ENCODE measurements at places on chromosomes 5 and 9. TPM values are rescaled to one million over a fixed set of nuclear protein-coding genes. Genes with fewer than 3 reads are reported as not detected.

The B4GALT1 gene
- 77.5 TPM for total RNA-seq

The SLCO6A1 gene
- total RNA-seq, result not detected

The MEIKIN gene
- not detected for total RNA-seq

The CAST gene
- total RNA-seq, result 122 TPM

DNA sequence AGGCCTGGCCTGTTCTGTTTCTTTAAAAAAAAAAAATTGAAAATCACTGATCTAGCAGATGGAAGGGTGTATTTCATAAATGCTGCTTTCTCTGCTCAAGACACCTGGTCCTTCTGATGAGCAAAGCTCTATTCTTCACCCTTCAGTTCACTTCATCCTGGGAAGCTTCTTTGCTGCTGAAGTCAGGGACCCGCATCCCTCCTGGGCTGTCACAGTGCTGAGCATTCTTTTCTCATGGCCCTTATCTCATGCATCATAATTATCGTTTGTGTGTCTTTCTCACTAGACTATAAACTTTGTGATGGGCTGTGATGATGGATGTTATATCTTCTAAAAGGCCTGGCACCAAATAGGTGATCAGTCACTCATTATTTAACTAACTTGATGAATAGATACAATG lies 461.0 kb downstream of the GADD45G start:
- no peaks in the 10 kb centered on the region for H3K4me1 ChIP-seq
- DNase-seq, result no peak

DNA sequence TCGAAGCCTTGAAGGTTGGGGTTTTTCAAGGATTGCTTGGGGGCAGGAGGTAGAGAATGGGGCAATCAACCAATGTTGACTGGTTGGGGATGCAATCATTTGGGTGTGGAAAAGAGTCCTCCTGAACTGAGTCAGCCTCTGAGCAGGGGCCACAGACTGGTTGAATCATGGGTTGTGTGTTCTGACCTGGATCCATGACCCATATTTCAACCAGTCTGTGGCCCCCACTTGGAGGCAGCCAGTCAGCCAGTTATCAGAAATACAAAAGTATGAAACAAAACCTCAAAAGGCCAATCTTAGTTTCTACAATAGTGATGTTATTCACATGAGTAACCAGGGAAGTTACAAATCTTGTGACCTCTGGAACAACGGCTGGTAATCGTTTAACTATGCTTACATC lies 81.4 kb upstream of the RANBP6 start:
- H3K36me3 ChIP-seq, result no peaks in the 10 kb centered on the region
- no peak for DNase-seq
- no peak overlapping the region for H3K27ac ChIP-seq
- H3K4me3 ChIP-seq, result no peak overlapping the region
- H3K27me3 ChIP-seq, result no peaks in the 10 kb centered on the region

DNA sequence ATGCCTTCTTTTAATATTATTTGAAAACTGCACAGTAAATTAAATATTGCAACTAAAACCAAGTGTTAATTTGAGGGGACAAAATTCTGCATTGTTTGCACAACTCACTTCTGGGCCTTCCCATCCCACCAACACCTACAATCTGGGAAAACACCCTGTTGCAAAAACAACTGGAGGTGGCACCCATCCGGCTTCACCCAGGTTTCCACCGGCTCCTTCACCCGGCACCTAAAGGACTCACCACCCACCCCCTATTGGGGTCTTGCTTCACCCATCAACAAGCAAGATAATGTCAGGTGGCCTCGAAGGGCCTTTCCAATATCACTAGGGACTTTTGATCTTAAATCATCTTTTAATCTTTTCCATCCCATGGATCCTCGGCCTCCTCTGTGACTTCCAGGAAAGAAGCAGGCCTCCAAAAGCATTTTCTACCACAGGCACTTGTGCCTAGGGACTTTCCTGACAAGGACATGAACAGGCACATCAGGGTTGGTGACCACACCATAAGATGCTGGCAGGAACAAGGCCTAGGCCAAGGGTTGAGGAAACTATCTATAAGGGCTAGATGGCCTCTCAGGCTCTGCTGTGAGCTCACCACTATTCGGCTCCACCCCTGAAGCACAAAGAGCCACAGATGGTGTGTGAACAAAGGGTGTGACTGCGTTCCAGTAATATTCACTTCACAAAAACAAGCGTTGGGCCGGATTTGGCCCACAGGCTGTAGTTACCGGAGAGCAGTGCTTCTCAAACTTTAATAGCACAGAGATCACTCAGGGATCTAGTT lies 205.1 kb downstream of the AUH start:
- H3K27me3 ChIP-seq, result peaks cover 9% of the 10 kb centered on the region
- H3K36me3 ChIP-seq, result no peaks in the 10 kb centered on the region
- no peak overlapping the region for H3K4me3 ChIP-seq
- H3K27ac ChIP-seq, result no peak overlapping the region

GRCh38 chr9:124768334-124768733 lies 2.8 kb downstream of the NR6A1 start:
- DNase-seq, result no peak
- peaks cover 11% of the 10 kb centered on the region for H3K4me1 ChIP-seq
- no peak overlapping the region for H3K27ac ChIP-seq
- H3K27me3 ChIP-seq, result no peaks in the 10 kb centered on the region
- H3K4me3 ChIP-seq, result peak overlapping the region; percentile 97
- no peaks in the 10 kb centered on the region for H3K36me3 ChIP-seq

GRCh38 chr9:108609897-108610253 lies 245.9 kb downstream of the ACTL7B start:
- DNase-seq, result no peak
- no peaks in the 10 kb centered on the region for H3K36me3 ChIP-seq
- no peaks in the 10 kb centered on the region for H3K4me1 ChIP-seq
- H3K27me3 ChIP-seq, result no peaks in the 10 kb centered on the region
- no peak overlapping the region for H3K4me3 ChIP-seq

- H3K36me3 ChIP-seq, result no peaks in the 10 kb centered on the region
- H3K27ac ChIP-seq, result no peak overlapping the region
- DNase-seq, result no peak
- H3K27me3 ChIP-seq, result no peaks in the 10 kb centered on the region
- H3K4me3 ChIP-seq, result no peak overlapping the region
Observed at GRCh38 chr5:131245948-131246347, 17.9 kb upstream of the CDC42SE2 start.

DNA sequence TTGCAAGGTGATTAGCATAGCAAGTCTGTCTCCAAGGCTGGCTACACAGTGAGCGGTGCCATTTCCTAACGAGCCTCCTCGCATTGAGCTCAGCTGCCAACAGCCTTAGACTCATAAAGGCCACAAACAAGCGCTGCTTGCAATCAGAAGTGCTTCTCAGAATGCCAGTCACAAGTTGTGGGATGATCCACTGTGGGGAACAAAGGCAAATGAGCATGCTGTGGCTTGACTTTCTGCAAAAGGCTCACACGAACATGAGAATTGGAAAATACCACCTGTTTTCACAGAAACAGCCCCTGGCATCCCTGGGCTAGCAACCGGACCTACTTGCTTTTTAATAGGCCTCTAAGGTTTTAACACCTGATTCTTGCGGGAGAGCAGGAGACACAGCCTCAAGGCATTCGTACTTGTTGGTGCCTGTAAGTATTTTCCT lies 215.5 kb downstream of the FANCC start:
- H3K4me1 ChIP-seq, result no peaks in the 10 kb centered on the region
- H3K27me3 ChIP-seq, result no peaks in the 10 kb centered on the region
- no peak overlapping the region for H3K27ac ChIP-seq

GRCh38 chr5:157269165-157269671 lies 3.3 kb downstream of the CYFIP2 start:
- DNase-seq, result no peak
- peak overlapping the region; percentile 59 for H3K4me3 ChIP-seq
- peak overlapping the region; percentile 30 for H3K27ac ChIP-seq
- peaks cover 62% of the 10 kb centered on the region for H3K4me1 ChIP-seq
- no peaks in the 10 kb centered on the region for H3K27me3 ChIP-seq

- H3K4me3 ChIP-seq, result no peak overlapping the region
- no peaks in the 10 kb centered on the region for H3K4me1 ChIP-seq
- DNase-seq, result no peak
- H3K36me3 ChIP-seq, result no peaks in the 10 kb centered on the region
- H3K27ac ChIP-seq, result no peak overlapping the region
- no peaks in the 10 kb centered on the region for H3K27me3 ChIP-seq
Observed at GRCh38 chr5:179258922-179259730, 86.1 kb downstream of the ADAMTS2 start.

DNA sequence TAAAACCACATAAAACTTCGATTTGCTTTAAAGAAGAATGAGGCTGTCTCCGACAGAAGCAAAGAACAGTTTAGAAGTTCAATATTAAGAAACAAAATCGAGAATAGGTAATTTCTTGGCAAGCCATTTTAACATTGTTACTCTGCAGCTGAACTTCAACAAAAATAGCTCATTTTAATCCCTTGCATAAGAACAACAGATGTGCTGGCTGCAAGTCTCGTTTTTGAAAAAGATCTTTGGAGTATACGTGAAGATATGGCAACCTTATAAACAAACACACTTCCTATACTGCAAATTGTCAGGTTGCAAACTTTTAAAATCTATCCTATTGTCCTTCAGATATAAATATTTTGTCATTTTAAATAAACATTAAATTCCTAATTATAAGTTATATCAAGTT lies 71.5 kb downstream of the FBN2 start:
- H3K4me3 ChIP-seq, result no peak overlapping the region
- no peaks in the 10 kb centered on the region for H3K27me3 ChIP-seq
- no peaks in the 10 kb centered on the region for H3K4me1 ChIP-seq
- no peak for DNase-seq
- H3K27ac ChIP-seq, result no peak overlapping the region

DNA sequence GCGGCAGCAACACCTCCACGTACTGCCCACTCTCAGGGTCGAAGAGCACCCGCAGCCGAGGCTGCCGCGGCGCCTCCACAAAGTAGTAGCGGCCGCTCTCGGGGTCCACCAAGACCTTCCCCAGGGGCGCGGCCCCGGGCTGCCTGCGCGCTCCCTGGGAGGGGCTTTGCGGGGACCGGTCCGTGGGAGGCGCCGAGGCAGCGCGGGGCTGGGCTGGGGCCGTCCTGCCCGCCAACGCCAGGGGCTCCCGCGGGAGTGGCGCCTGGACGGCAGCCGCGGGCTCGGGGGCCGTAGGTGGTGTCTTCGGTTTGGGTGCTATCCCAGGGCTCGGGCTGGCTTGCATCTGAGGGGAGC lies 2.6 kb upstream of the MZB1 start:
- peaks cover 54% of the 10 kb centered on the region for H3K4me1 ChIP-seq
- no peak for DNase-seq
- peak overlapping the region; percentile 90 for H3K27ac ChIP-seq
- H3K4me3 ChIP-seq, result peak overlapping the region; percentile 87

DNA sequence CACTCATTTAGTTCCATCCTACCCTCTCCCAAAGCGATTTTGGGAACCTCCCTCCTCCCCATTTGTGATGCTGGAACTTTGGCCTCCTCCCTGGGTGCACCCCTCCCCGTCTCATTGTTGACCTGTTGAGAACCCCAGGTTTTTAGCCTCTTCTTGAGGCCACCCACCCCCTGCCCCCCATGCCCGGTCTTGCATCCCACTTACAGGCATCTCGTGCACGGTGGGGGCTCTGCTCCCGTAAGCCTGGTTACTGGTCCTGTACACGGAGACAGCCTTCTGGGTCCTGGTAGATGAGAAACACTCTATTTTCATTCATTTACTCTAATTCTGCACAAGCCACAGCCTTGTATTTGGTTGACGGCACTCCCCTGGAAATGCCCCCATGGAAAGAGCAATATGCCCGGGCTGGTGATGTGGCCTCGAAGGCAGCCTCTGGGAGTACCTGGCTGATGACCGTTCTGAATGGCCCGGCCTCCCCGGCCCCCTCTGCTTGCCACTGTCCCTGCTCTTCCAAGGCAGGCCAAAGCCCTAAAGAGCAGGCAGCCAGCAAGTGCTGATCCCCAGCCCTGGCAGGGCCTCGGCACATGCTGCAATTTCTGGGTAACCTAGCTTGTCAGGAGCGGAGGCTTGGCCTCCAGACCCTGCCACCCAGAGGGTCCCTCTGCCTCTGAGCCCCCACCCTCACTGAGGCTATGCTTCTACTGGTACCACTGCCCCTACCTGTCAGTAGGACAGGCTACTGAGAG lies 1.9 kb upstream of the MRPS2 start:
- H3K27me3 ChIP-seq, result no peaks in the 10 kb centered on the region
- DNase-seq, result no peak
- no peak overlapping the region for H3K27ac ChIP-seq
- no peak overlapping the region for H3K4me3 ChIP-seq
- peaks cover 17% of the 10 kb centered on the region for H3K4me1 ChIP-seq

DNA sequence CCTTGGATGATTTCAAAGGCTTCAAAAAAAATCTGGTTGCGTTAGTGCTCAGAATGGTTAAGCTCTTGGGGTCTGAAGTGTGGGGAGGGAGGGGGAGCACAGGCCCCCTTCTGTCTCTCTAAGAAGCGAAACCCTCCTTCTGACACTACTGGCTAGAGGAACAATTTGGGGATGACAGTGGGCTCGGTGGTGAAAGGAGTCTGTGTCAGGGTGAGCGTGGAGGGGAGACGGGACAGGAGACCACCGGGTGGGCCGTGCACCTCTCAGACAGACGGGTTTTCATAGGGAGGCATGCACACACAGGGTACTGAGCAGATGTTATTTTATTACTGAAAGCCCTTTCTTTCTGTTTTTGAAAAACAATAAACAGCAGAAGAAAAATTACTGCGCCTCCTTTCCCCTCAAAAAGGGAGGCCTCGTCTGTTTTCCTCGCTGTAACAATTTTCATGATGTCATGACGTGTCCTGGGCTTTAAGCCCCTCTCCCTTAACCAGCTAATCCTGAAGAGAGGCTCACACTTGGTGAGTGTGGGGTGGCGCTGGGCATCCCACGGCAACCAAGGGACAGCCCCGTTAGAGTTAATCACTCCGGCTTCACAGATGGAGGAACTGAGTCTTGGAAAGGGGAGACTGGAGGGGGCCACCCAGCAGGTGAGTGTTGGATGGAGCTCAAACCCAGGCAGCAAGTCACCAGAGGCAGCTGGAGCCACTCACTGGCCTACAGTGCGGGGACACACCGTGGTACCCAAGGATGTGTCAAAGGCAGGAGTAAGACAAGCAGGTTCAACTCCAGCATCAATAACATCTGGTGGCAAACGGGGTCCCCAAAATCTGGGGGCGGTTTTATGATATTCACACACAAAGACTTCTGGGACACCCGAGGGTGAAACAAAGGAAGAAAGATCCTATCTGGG lies 53.4 kb downstream of the PTCH1 start:
- no peaks in the 10 kb centered on the region for H3K27me3 ChIP-seq
- H3K27ac ChIP-seq, result peak overlapping the region; percentile 73
- no peak for DNase-seq

- DNase-seq, result no peak
- H3K27me3 ChIP-seq, result 0 out of 2 replicates have a peak, but pooled peaks cover 2% of the 10 kb centered on the region
- H3K4me3 ChIP-seq, result no peak overlapping the region
- no peaks in the 10 kb centered on the region for H3K4me1 ChIP-seq
- no peak overlapping the region for H3K27ac ChIP-seq
Observed at GRCh38 chr5:136636001-136636400, 270.7 kb upstream of the TRPC7 start.

DNA sequence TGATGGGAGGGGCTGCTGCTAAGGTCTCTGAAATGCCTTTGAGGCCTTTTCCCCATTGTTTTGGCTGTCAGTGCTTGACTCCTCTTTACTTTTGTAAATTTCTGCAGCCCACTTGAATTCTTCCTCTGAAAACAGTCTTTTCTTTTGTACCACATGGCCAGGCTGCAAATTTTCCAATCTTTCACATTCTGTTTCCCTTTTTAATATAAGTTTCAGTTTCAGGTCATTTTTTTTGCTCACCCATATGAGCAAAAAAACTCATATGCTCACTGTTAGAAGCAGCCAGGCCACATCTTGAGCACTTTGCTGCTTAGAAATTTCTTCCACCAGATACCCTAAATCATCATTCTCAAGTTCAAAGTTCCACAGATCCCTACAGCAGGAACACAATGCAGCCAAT lies 234.6 kb upstream of the ADRA1B start:
- no peak for DNase-seq
- no peak overlapping the region for H3K4me3 ChIP-seq
- H3K4me1 ChIP-seq, result no peaks in the 10 kb centered on the region
